Retina (tissue), 1 donor: ENCODE measurements at places on chromosomes 11 and 22.

- no peak for DNase-seq
Observed at GRCh38 chr22:24819911-24820461, 14.0 kb downstream of the SGSM1 start.

GRCh38 chr11:124752471-124753102 lies 532 bp upstream of the VSIG2 start:
- DNase-seq: peak; percentile 31

- peak; percentile 1 for DNase-seq
Observed at GRCh38 chr11:120146413-120147093, 8.6 kb upstream of the TRIM29 start.

- no peak for DNase-seq
Observed at GRCh38 chr11:19027829-19028595, 32.5 kb downstream of the MRGPRX2 start.

GRCh38 chr11:110305169-110306018 lies 9.0 kb upstream of the RDX start:
- DNase-seq: no peak

DNA sequence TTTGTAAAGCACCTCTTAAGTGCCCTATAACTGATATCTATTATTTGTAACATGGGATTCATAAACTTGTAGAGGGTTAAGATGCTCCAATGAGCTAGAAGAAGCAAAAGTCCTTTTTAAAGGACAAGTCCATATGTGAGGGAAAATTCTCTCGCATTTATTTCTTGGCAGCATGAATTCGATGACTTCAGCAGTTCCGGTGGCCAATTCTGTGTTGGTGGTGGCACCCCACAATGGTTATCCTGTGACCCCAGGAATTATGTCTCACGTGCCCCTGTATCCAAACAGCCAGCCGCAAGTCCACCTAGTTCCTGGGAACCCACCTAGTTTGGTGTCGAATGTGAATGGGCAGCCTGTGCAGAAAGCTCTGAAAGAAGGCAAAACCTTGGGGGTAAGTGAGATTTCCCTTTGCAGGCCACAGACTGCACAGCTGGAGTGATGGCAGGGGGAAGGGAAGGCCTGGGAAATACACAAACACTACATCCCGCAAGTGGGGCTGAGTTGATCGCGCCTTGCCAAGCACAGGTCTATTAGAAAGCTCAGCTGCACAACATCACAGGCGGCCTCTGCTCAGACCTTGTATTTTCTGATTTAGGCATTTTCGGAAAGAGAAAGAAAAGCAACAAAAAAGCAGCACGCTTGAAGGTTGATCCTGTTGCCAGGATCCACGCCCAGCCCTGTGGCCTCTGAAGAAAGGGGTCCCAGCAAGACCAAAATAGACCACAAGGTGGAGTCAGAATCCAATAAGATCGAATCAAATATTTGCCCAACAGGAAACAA lies 1.5 kb downstream of the MS4A8 start:
- peak; percentile 30 for DNase-seq

- DNase-seq: no peak
Observed at GRCh38 chr11:18972336-18972735, 33.1 kb upstream of the MRGPRX1 start.

DNA sequence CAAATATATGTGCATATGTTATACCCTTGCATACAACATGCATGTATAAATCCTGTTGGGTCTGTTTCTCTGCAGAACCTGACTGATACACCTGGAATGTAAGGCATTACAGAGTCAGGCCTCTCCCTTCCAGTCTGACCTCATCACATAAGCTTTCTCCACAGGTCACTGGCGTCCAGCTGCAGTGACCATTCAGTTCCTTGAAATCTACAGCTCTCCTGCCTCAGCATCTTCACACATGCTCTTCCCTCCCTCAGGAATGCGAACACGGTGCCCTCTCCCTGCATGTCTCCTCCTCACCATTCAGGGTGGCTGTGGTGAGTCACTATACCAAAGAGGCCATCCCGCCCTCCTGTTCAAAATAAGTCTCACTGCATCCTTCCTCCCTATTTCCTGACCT lies 657.8 kb upstream of the B3GAT1 start:
- DNase-seq: no peak

GRCh38 chr11:3834664-3835461 lies 5.9 kb downstream of the RHOG start:
- no peak for DNase-seq

DNA sequence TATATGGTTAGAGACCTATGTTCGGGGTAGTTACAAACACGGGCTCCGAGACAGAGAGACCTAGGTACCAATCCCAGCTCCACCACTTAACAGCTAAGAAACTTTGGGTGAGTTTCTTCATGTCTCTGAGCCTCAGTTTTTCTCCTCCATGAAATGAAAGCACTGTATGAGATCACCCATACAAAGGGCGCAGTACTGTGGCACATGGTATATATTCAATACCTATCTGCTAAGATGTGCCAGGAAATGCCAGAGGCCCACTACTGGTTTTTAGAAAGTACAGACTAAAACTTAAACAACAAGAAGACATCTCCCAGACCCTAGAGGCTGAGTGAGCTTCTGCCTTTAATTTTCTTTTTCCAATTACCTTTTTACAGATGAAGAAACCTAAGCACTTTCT lies 69.5 kb downstream of the SLC1A2 start:
- DNase-seq: no peak

DNA sequence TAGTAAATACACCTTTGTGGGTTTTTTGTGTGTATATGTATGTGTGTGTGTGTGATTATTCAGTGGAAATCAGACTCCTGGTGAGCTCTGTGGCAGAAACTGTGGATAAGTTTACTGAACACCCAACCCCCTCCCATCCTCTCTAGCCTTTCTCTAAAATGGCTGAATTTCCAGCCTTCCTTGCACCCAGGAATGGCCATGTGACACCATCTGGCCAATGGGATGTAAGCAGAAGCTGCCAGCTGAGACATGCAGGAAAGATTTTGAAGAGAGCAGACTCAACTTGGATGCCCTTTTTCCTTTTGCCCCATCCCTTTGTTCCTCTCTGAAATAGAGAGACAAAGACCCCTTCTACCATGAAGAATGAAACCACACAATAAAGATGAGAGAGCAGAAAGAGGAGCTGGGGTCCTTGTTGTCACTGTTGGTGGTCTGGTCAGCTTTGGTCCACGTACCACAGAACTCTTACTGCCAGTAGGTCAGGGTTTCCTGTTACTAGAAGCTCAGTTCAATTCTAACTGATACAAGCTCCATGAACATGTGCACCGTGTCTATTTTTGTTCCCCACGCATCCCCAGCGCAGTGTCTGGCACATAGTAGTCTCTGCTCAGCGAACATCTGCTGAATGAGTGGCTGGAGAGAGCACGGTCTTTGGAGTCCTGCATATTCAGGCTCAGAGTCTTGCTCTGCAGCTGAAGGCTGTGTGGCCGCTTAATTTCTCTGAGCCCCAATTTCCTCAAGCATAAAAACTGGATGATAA lies 57.5 kb downstream of the SEZ6L start:
- no peak for DNase-seq

DNA sequence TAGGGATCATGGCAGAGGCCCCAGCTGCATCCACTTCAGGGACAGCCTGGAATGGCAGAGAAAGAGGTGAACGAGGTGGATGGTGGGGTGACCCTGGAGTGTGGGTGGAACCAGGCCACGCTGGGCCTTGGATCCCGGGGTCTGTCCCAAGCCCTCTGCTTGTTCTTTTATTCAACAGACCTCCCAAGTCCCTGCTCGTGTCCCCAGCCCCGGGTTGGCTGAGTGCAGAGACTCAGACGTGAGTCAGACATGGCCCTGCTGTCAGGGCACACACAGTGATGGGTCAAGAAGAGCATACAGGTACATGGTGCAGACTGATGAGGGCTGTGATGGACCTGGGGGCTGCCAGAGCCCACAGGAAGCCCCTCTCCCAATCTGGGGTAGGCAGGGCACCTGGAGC lies 6.6 kb downstream of the ARHGAP8 start:
- no peak for DNase-seq

DNA sequence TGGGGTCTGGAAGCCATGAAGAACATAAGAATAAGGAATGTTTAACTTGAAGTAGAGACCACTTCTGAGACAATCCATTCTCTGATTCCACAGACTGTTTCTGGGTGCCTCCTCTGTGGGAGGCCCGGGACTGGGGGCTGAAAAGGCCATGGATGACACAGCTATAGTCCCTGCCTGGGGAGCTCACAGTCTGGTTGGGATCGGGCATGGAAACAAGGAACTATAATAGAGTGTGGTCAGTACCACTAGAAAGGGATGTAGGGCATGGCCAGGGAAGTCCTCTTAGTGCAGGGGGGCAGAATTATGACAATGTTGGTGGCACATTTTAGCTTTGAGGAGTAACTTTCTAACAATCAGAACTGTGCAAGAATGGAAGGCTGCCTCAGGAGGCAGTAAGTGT lies 9.2 kb upstream of the KCNE3 start:
- DNase-seq: no peak

DNA sequence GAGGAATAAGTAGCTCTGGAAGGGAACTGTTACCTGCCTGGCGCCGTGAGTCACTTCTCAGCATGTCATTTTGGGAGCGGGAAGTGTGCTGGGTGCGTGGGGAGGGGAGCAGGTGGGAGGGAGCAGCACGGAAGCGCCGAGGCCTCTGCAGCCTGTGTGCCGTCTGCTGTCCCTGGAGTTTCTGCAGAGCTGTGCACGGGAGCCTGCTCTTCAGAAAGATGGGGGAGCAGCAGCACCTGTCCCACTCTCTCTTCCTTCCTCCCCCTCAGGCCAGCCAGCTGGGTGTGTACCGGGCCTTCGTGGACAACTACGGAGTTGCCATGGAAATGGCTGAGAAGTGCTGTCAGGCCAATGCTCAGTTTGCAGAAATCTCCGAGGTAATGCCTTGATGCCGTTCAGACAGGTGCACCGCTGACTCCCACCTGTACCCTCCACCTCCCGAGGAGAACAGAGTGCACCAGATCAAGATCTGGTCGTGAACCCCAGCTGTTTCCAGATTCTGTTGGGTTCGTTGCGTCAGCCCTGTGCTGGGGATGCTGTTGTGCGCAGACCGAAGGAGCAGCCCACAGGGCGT lies 87.9 kb downstream of the BCR start:
- no peak for DNase-seq

- DNase-seq: no peak
Observed at GRCh38 chr11:104320097-104320496, 156.2 kb upstream of the PDGFD start.

GRCh38 chr22:48354096-48354495 lies 1473.6 kb downstream of the BRD1 start:
- DNase-seq: no peak

DNA sequence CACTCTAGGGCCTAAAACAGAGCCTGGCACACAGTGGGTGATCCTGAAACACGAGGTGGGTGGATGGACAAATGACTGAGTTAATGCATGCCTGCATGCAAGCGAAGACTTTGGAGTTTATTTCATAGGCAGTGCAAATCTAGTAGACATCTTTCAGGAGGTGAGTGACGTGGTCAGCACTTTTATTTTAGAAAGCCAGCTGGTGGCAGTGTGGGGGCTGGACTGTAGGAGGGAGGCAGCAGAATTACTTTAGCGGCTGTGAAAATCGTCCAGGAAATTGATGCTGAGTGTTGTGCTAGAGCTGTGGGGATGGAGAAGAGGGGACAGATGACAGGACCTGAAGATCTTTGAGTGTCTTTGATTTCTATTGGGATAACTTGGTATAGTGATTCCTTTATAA lies 47.1 kb downstream of the BMAL1 start:
- no peak for DNase-seq

GRCh38 chr22:46803031-46803880 lies 40.8 kb downstream of the TBC1D22A start:
- peak; percentile 65 for DNase-seq

DNA sequence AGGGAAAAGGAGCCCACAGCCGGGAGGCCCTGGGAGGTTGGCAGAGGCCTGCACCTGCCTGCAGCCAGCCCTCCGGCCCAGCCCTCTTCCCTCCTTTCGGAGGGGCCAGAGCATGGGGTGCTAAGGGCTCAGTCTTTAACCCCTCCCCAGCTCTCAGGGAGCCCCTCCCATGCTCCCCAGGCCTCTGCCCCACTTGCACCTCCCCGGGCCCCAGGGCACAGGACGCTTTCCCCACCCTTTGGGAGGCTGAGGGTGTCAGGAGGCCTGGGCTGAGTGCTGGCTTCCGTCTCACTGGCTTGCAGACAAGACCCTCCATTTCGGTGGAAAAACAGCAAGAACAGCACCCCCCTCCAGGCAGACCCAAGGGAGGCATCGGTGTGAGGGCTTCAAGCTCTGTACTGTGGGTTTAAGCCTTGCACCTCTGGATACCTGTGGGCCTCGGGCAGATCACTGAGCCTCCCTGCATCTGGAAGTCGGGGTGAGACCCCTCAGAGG lies 7.3 kb downstream of the ASCL2 start:
- DNase-seq: no peak

GRCh38 chr22:28599693-28600092 lies 79.9 kb downstream of the TTC28 start:
- DNase-seq: no peak

- DNase-seq: no peak
Observed at GRCh38 chr11:112620621-112621394, 340.4 kb upstream of the NCAM1 start.

- no peak for DNase-seq
Observed at GRCh38 chr11:82577246-82577645, 156.4 kb downstream of the FAM181B start.

- DNase-seq: peak; percentile 65
Observed at GRCh38 chr11:67270256-67271204, 4.3 kb downstream of the GRK2 start.

DNA sequence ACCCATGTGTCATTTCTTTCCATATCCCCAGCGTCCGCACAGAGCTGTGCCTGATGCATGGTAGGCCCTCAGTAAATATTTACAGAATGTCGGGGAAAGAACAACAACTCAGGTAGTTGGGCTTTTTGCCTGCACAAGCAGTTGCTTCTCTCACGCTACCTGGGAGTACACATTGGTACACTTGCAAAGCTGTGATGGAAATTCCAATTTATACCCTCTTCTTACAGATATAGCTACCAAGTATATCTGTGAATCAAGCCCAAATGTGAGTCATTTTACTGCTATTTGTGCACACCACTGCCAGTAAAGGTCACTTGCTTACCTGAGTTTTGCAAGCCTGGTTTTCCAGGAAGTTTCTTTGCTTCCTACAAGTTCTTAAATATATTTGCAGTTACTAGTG lies 333.0 kb upstream of the NARS2 start:
- no peak for DNase-seq

- no peak for DNase-seq
Observed at GRCh38 chr11:117172724-117173421, 5.7 kb upstream of the SIDT2 start.

DNA sequence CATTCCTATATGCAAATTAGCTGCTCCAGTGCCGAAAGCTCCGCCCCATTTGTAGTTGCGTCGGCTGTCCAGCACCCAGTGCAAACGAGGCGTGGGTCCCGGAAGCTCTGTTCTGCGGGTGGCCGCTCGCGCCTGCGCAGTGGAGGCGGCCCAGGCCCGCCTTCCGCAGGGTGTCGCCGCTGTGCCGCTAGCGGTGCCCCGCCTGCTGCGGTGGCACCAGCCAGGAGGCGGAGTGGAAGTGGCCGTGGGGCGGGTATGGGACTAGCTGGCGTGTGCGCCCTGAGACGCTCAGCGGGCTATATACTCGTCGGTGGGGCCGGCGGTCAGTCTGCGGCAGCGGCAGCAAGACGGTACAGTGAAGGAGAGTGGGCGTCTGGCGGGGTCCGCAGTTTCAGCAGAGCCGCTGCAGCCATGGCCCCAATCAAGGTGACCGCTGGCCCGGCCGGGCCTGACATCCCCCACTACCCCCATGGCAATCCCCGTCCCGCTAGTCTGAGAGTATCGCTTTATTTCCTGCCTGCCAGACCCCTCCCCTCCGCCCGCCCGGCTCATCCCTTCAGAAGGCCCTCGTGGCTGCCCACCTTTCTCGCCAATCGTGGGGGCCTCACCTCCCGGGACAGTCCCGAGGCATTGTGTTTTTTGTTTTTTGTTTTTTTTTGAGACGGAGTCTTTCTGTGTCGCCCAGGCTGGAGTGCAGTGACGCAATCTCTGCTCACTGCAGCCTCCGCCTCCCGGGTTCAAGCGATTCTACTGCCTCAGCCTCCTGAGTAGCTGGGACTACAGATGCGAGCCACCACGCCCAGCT lies at the start of gene PRDX5:
TSS of gene PRDX5 (plus strand) at position 161 of the 805 bp plus-strand sequence. CDS start at position 256, 95 bp downstream.
- peak; percentile 97 for DNase-seq
